ENCODE measurements at places on chromosomes 13 and 19. TPM values are rescaled to one million over a fixed set of nuclear protein-coding genes. Genes with fewer than 3 reads are reported as not detected.

DNA sequence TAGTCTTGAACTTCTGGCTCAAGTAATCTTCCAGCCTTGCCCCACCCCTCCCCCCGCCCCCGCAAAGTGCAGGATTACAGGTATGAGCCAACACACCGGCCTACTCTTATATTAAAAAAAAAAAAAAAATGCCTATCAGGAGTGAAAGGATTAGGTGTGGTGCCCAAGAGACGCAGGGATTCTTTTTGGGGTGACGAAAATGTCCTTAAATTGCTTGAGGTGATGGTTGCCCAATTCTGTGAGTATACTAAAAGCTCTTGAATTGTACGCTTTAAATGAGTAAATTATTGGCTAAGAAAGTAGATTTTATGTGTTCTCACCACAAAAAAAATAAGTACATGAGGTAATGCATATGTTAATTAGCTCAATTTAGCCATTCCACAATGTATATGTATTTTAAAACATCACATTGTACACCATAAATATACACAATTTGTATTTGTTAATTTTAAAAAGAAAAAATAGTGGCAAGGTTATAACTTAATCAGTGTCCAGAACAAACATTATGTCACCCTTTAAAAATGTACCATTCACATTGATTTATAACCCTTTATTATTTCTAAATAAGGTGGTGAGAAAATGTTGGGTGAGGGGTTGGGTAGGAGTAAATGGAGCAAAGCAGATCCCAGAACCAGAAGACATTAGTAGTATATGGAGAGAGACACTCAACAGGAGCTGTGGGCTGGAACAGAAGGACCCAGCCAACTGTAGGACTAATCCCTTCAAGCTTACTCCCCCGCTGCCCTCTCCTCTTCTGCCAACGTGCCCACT, 3.9 kb downstream of the IGSF23 start:
- peaks cover 4% of the 10 kb centered on the region for H3K4me1 ChIP-seq
- no peaks in the 10 kb centered on the region for H3K36me3 ChIP-seq
- DNase-seq = no peak
- no peak overlapping the region for H3K27ac ChIP-seq

DNA sequence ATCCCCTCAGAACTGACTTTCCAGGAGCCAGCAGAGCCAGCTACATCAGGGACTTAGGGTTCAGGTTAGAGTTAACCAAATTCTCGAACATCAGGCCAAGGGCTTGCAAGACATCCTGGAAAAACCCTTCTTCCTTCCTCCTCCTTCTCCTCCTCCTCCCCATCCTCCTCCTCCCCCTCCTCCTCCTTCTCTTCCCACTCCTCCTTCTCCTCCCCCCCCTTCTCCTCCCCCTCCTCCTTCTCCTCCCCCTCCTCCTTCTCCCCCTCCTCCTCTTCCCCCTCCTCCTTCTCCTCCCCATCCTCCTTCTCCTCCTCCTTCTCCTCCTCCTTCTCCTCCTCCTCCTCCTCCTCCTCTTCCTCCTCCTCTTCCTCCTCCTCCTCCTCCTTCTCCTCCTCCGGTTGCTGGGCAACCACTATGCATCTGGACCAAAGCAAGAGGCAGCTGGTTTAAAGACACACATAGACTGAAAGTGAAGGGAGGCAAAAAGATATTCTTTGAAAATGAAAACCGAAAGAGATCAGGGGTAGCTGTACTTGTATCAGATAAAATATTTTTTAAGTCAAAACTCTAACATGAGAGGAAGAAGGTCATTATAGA, 5.9 kb upstream of the CCL25 start:
- H3K4me3 ChIP-seq = no peak overlapping the region
- H3K27ac ChIP-seq = no peak overlapping the region
- no peaks in the 10 kb centered on the region for H3K4me1 ChIP-seq
- H3K36me3 ChIP-seq = peaks cover 2% of the 10 kb centered on the region
- DNase-seq = no peak

- H3K27ac ChIP-seq = peak overlapping the region; percentile 99
- H3K36me3 ChIP-seq = peaks cover 4% of the 10 kb centered on the region
- H3K4me3 ChIP-seq = peak overlapping the region; percentile 94
- no peaks in the 10 kb centered on the region for H3K27me3 ChIP-seq
- no peak for DNase-seq
These were observed 690 bp upstream of the ARRDC2 start for GRCh38 chr19:18007044-18007916.

DNA sequence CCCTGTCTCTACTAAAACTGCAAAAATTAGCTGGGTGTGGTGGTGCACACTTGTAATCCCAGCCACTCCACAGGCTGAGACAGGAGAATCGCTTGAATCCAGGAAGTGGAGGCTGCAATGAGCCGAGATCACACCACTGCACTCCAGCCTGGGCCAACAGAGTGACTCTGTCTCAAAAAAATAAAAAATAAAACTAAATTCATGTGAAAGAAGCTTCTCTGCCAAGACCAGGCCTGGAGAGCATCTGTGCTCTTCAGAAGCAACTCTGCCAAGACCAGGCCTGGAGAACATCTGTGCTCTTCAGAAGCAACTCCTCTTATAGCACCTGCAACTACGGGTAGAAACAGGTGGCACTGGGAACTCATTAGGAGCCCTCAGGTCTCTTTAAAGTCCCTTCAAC, 37.7 kb downstream of the CRYL1 start:
- H3K4me1 ChIP-seq = no peaks in the 10 kb centered on the region
- H3K36me3 ChIP-seq = peaks cover 4% of the 10 kb centered on the region
- no peak overlapping the region for H3K27ac ChIP-seq
- no peak for DNase-seq

INAFM1 gene
- 31.1 TPM for total RNA-seq

CNFN gene
- total RNA-seq = 0.89 TPM

Measured in chondrocyte (in vitro differentiated cells).